Liver (tissue), 10 donors: ENCODE measurements at places on chromosomes 1 and 21.

DNA sequence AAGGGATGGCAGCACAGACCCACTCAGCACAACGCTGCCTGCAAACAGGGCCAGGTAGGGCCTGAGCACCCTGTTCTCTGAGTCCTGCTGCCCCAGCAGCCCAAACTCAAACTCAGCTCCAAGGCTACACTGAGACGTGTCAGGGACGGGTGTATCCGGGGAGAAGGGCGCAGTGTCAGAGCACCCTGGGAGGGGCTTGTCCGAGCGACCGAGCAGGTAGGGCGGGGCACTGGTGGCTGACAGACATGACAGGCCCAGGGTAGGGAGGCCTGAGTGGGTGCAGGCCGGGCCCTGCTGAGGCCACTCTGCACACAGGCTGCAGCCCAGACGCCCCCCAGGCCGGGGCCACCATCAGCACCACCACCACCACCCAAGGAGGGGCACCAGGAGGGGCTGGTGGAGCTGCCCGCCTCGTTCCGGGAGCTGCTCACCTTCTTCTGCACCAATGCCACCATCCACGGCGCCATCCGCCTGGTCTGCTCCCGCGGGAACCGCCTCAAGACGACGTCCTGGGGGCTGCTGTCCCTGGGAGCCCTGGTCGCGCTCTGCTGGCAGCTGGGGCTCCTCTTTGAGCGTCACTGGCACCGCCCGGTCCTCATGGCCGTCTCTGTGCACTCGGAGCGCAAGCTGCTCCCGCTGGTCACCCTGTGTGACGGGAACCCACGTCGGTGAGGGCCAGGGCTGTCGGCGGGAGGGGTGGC is 5.5 kb downstream of the SCNN1D start:
- H3K4me1 ChIP-seq: peaks cover 23% of the 10 kb centered on the region
- no peak overlapping the region for H3K4me3 ChIP-seq
- no peaks in the 10 kb centered on the region for H3K27me3 ChIP-seq
- H3K36me3 ChIP-seq: no peaks in the 10 kb centered on the region
- no peak for DNase-seq

GRCh38 chr1:222057162-222057561 is 315.3 kb upstream of the DUSP10 start:
- H3K4me3 ChIP-seq: no peak overlapping the region
- H3K27ac ChIP-seq: peak overlapping the region; percentile 96
- DNase-seq: no peak
- H3K36me3 ChIP-seq: no peaks in the 10 kb centered on the region

DNA sequence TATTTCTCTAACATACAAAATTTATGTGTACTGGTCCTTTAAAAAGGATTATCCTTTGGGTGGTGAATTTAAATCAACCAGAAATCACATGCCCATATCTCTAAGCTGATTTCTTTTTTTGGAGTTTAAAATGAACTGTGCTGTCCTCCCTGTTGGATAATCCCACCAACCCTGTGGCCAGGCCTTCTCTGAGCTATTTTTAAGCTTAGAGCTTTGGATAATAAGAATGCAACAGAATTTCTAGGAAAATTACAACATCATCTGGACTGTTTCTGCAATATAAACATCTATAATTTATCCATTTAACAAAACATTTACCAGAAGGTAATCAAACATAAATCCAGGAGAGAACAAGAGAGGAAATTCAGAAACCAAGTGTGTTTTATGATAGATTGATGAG is 88.3 kb downstream of the LRRC40 start:
- no peak overlapping the region for H3K27ac ChIP-seq
- DNase-seq: no peak
- H3K27me3 ChIP-seq: no peaks in the 10 kb centered on the region
- H3K4me3 ChIP-seq: no peak overlapping the region

- no peak within 1 kb of the TSS for H3K27ac ChIP-seq
- H3K36me3 ChIP-seq: no peaks in the 10 kb centered on the region
- peak within 1 kb of the TSS; percentile 5 for H3K4me3 ChIP-seq
- peaks cover 2% of the 10 kb centered on the region for H3K27me3 ChIP-seq
- DNase-seq: no peak
- H3K4me1 ChIP-seq: peaks cover 6% of the 10 kb centered on the region
Observed at GRCh38 chr1:177170756-177171535, at the start of gene BRINP2. TSS of gene BRINP2 (plus strand) at chr1:177170958. CDS start at chr1:177229877, 58,919 bp downstream.
